Activated naive CD4-positive, alpha-beta T cell treated with Interleukin-2 at 50 U/mL for 16 hours (primary cell): ENCODE measurements at places on chromosomes 16 and 17.

GRCh38 chr17:29870836-29871465 lies 59.1 kb downstream of the SSH2 start:
- DNase-seq: no peak

GRCh38 chr17:36703860-36704266 lies 102.5 kb downstream of the MRM1 start:
- peak; percentile 54 for DNase-seq

- no peak for DNase-seq
Observed at GRCh38 chr17:4003131-4003500, 38.9 kb upstream of the ATP2A3 start.

DNA sequence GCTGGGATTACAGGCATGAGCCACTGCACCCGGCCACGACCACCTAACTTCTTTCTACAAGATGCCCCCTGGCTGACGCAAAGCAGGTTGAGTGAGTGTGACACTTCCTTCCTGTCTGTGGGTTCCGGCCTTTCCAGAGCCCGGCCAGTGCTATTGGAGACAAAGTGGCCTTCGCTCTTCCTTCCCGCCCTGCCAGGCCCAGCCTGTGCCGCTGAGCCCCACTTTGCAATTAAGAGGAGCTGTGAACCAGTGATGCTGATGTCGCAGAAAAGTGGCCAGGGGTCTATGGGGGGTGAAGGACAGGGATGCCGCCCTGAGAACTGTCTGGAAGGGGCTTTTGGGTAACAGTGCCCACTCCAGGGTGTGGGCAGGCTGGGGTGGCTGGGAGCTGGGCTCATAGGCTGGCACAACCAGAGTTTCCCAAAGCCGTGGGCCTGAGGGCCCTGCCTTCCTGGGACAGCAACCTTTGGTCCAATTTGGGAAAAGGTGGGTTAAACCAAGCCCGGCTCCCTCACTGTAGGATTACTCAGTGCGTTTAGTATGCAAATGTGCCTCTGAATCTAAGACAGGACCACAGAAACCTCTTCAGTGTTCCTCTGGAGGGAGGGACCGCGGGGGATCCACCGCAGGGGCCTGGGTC lies 174.9 kb downstream of the SEC14L1 start:
- DNase-seq: no peak

GRCh38 chr16:53899431-53899830 lies 195.5 kb downstream of the FTO start:
- DNase-seq: no peak
